ENCODE measurements at places on chromosomes 7 and 10. TPM values are rescaled to one million over a fixed set of nuclear protein-coding genes. Genes with fewer than 3 reads are reported as not detected.

Gene CASP7
- total RNA-seq = 14.6 TPM

Gene TDRD1
- total RNA-seq = 0.25 TPM

- no peaks in the 10 kb centered on the region for H3K4me1 ChIP-seq
- no peaks in the 10 kb centered on the region for H3K36me3 ChIP-seq
- no peak overlapping the region for H3K27ac ChIP-seq
- H3K27me3 ChIP-seq = peaks cover 11% of the 10 kb centered on the region
- H3K4me3 ChIP-seq = no peak overlapping the region
- DNase-seq = no peak
Observed at GRCh38 chr10:124164264-124164663, 70.9 kb upstream of the CHST15 start.

DNA sequence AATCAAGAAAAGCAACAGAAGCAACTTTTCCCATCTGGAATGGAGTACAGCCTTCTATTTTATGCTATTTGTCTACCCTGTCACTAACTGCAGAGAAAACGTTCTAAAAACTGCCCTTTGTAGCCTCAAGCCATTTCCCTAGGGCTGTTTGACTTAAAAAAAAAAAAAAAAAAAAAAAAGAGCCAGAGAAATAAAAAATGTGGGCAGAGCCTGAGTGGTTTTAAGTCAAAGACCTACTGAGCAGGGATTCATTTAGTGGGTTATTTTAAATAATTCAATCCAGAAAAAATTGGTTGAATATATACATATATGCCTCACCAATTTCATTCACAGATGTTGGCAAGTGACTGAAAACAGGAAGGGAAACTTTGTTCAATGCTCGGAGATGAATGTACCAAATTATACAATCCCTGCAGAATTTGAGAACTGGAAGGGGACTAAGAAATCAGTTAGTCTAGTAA is 75.2 kb downstream of the PPP1R3C start:
- H3K27ac ChIP-seq = no peak overlapping the region
- no peaks in the 10 kb centered on the region for H3K36me3 ChIP-seq
- H3K27me3 ChIP-seq = peaks cover 7% of the 10 kb centered on the region
- H3K4me1 ChIP-seq = no peaks in the 10 kb centered on the region
- H3K4me3 ChIP-seq = no peak overlapping the region

DNA sequence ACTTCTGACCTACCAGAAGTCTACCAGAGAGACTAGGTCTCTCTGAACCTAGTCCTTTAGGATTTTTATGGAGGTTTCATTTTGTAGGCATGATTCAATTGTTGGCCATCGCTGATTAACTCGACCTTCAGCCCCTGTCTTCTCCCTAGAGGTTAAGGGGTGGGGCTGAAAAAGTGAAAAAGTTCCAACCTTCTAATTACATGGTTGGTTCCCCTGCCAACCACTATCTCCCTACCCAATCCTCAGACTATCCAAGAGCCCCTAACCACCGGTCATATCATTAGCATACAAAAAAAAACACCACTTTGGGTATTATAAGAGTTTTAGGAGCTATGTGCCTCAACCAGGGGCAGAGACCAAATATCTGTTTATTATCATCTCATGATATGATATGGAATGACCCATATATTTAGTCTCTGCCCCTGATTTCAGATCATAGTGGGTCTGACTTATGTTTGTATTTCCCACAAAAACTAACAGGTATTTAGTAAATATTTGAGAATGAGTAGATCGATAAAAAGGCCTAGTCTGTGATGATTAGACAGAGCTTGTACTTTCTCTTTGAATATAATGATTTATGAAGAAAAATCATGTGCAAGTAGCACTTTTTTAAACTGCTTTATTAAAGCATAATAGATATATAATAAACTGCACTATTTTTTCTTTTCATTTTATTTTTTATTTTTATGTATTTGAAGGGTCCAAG is 35.8 kb downstream of the DNAJC9 start:
- peaks cover 25% of the 10 kb centered on the region for H3K36me3 ChIP-seq
- no peaks in the 10 kb centered on the region for H3K4me1 ChIP-seq
- H3K4me3 ChIP-seq = no peak overlapping the region

- no peak for DNase-seq
- H3K4me1 ChIP-seq = no peaks in the 10 kb centered on the region
- H3K27ac ChIP-seq = no peak overlapping the region
- H3K4me3 ChIP-seq = no peak overlapping the region
- H3K27me3 ChIP-seq = peaks cover 17% of the 10 kb centered on the region
- H3K36me3 ChIP-seq = no peaks in the 10 kb centered on the region
Observed at GRCh38 chr10:44435196-44435595, 50.3 kb upstream of the CXCL12 start.

DNA sequence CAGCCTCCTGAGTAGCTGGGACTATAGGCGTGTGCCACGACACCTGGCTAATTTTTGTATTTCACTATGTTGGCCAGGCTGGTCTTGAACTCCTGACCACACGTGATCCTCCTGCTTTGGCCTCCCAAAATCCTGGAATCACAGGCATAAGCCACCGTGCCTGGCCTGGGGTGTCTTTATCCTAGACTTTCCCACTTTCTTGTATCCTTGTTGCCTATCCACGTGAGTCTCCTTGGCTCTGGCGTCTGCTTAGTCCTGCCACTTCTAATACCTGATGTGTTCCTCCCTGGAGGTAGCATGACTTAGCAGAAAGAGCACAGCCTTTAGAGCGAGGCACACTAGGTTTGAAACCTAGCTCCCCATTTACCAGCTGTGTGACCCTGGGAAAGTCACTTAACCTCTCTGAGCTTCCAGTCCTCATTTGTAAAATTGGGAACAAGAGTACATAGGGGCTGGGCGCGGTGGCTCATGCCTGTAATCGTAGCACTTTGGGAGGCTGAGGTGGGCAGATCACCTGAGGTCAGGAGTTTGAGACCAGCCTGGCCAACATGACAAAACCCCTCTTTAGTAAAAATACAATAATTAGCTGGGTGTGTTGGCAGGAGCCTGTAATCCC is 344.6 kb downstream of the TYW1 start:
- no peak overlapping the region for H3K4me3 ChIP-seq
- peaks cover 39% of the 10 kb centered on the region for H3K36me3 ChIP-seq
- H3K27me3 ChIP-seq = no peaks in the 10 kb centered on the region

DNA sequence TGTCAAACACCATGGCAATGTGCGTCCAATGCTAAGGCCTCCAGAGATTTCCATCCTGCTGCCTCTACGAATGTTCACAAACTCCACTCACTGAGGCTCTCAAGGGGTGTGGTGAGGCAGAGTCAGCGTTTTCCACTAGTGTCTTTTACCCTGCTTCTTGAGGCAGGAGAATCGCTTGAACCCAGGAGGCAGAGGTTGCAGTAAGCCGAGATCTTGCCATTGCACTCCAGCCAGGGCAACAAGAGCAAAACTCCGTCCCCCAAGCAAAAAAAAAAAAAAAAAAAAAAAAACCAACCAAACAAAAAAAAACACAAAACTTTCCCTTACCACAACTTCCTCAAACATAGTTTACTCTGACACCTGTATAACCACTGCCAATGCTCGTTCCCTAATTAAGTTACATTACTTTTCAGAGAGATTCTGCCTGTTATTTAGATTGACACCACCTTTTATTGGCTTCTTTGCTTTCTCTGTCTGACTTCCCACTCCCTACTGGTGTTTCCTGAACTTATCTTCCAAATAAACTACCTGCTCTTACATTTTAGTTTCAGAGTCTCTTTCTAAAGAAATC is 102.1 kb upstream of the ZNF746 start:
- H3K27ac ChIP-seq = peak overlapping the region; percentile 84
- no peaks in the 10 kb centered on the region for H3K27me3 ChIP-seq
- DNase-seq = no peak
- H3K4me1 ChIP-seq = peaks cover 34% of the 10 kb centered on the region
- H3K36me3 ChIP-seq = peaks cover 51% of the 10 kb centered on the region

GRCh38 chr7:81111781-81112540 is 193.1 kb upstream of the SEMA3C start:
- no peak overlapping the region for H3K27ac ChIP-seq
- H3K36me3 ChIP-seq = no peaks in the 10 kb centered on the region
- H3K4me1 ChIP-seq = no peaks in the 10 kb centered on the region
- no peak for DNase-seq
- no peaks in the 10 kb centered on the region for H3K27me3 ChIP-seq

DNA sequence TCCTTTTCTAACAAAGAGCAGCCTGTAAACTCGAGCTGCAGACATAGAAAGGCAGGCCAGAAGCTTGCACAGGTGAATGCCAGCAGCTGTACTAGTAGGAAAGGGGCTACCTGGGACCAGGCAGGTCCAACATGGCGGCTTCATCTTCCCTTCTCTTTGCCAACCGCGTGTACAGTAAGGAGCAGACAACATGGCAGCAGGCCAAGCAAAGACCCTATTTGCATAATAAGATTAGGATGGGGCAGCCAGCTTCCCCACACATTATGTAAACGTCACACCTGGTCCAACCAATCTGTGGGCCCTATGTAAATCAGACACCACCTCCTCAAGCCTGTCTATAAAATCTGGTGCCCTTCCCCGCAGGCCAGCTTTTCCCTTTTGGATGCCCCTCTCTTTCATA is 1186.5 kb upstream of the AUTS2 start:
- no peaks in the 10 kb centered on the region for H3K36me3 ChIP-seq
- H3K27ac ChIP-seq = no peak overlapping the region
- no peaks in the 10 kb centered on the region for H3K27me3 ChIP-seq
- DNase-seq = no peak
- no peak overlapping the region for H3K4me3 ChIP-seq
